Retina (tissue), 1 donor: ENCODE measurements at places on chromosomes 12 and 14.

- DNase-seq = no peak
Observed at GRCh38 chr12:11678781-11679180, 29.3 kb downstream of the ETV6 start.

DNA sequence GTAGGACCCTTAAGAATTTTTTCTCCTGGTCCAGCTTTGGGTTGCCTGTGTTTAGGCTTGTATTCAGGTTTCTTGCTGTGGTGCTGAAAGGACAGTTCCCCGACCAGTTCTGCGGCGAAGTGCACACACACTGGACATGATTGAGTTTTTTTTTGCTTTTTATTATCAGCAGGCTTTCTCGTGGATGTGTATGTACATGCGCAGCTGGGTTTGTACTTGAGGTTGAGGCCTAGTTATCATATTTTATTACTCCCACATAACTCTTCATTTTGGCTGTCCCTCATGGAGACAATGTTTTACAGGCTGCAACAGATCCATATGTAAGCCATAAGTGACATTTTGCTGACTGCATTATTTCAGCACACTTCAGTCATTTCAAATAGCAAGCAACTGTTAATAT, 2.5 kb downstream of the SCN8A start:
- peak; percentile 38 for DNase-seq

- no peak for DNase-seq
Observed at GRCh38 chr12:53010955-53011354, 4.7 kb downstream of the EIF4B start.

DNA sequence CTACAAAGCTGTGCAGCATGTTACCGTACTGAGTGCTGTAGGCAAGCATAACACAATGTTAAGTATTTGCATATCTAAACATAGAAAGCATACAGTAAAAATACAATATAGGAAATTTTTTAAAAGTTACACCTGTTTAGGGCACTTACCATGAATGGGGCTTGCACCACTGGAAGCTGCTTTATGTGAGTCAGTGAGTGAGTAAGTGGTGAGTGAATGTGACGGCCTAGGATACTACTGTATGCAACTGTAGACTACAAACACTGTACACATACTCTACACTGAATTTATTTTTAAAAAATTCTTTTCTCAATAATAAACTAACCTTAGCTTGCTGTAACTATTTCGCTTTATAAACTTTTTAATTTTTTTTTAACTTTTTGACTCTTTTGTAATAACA, 82.1 kb upstream of the FSCB start:
- DNase-seq = no peak

- DNase-seq = no peak
Observed at GRCh38 chr14:72583316-72584272, 310.3 kb downstream of the DPF3 start.

- DNase-seq = no peak
Observed at GRCh38 chr12:45644541-45644940, 85.0 kb upstream of the ARID2 start.

- no peak for DNase-seq
Observed at GRCh38 chr12:67449591-67450052, 180.5 kb downstream of the CAND1 start.

DNA sequence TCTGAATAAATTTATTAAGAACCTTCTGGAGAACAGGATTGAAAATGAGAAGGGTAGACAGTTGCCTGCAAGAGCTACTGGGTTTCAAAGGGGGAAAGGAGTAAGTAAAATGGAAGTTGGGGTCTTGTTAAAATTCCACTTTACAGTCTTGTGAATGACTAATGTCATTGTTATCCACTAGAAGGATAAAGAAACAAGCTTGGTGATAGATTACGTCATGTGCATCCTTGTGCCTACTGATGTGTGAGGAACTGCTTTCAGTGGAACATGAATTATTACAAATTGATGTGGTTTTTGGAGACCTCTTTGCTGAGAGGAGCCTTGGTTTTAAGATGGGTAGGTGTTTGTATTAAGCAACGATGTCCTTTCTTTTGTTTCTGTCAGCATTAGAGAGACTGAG, 272.5 kb upstream of the PRICKLE1 start:
- DNase-seq = no peak

- no peak for DNase-seq
Observed at GRCh38 chr14:54901380-54902142, 1.1 kb downstream of the GCH1 start.

- no peak for DNase-seq
Observed at GRCh38 chr12:21617030-21617429, 12.4 kb upstream of the GYS2 start.

- DNase-seq = no peak
Observed at GRCh38 chr12:92478692-92479091, 224.1 kb upstream of the PLEKHG7 start.

DNA sequence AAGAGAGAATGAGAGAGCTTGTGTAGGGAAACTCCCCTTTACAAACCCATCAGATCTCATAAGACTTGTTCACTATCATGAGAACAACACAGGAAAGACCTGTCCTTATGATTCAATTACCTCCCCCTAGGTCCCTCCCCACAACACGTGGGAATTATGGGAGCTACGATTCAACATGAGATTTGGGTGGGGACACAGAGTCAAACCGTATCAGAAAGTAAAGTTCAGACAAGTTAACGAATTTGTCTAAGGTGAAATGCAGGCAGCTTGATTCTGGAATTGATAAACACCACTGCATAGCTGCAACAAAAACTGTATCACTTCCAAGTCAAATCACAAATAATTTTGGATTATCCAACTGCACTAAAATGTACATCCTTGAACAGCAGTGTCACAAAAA, 47.4 kb downstream of the FOXN3 start:
- no peak for DNase-seq

GRCh38 chr12:120362516-120363273, 6.3 kb downstream of the MSI1 start:
- peak; percentile 72 for DNase-seq

GRCh38 chr14:77989441-77989991, 180.7 kb upstream of the NRXN3 start:
- peak; percentile 71 for DNase-seq

GRCh38 chr14:32897698-32898064, 41.0 kb upstream of the NPAS3 start:
- no peak for DNase-seq

GRCh38 chr14:58488550-58488949, 61.0 kb downstream of the KIAA0586 start:
- DNase-seq = no peak

DNA sequence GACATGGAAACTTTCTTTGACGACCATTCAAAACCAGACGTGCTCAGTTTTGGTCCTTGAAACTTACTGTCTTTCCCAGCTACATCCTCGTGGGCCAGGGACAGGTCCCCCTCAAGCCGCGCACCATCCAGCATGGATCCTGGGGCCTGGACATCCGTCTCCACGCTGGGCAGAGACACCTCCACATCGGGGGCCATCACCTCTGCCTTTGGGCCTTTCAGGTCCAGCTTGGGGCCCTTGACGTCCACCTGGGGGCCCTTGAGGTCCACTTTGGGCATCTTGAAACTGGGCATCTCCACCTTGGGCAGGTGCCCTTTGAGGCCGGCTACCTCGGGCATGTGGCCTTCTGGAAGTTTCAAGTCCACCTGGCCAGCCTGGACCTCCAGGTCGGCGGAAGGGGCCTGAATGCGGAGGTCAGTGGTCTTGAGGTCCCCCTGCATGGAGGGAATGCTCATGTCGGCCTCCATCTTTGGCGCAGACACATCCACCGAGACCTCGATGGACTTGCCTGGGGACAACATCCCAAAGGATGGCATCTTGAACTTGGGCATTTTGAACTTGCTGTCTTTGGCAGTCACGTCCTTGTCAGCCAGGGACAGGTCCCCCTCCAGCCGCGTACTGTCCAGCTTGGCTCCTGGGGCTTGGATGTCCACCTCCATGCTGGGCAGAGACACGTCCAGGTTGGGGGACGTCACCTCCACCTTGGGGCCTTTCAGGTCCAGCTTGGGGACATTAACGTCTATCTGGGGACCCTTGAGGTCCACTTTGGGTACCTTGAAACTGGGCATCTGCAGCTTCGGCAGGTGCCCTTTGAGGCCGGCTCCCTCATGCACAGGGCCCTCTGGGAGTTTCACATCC, 17.1 kb downstream of the PLD4 start:
- DNase-seq = no peak

GRCh38 chr12:98352218-98352811, 163.1 kb upstream of the TMPO start:
- DNase-seq = no peak

DNA sequence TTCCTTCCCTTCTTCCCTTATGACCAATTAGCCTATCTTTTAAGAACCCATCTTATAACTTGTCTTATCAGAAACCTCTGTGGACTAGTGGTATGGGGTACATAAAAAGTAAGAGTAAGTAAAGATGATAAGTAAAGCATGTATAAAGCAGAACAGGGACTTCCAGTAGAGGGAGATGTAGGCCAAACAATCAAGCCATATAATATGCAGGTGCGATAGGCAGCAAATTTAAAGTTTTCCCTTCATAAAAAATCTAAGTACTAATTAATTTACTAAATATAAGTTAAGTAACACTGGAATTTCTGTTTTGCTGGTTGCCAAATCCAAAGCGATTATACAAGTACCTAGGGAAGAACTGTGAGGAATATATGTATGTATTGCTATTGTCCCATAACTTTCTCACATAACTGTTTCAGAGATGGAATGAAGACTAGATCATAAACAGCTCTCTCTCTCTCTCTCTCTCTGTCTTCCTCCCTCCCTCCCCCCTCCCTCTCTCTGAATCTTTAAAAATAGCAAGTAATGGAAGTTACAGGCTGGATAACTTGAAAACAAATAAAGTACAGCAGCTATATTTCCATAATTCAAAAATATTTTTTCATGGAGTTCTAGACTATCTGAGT, 25.7 kb downstream of the METTL25 start:
- DNase-seq = no peak

DNA sequence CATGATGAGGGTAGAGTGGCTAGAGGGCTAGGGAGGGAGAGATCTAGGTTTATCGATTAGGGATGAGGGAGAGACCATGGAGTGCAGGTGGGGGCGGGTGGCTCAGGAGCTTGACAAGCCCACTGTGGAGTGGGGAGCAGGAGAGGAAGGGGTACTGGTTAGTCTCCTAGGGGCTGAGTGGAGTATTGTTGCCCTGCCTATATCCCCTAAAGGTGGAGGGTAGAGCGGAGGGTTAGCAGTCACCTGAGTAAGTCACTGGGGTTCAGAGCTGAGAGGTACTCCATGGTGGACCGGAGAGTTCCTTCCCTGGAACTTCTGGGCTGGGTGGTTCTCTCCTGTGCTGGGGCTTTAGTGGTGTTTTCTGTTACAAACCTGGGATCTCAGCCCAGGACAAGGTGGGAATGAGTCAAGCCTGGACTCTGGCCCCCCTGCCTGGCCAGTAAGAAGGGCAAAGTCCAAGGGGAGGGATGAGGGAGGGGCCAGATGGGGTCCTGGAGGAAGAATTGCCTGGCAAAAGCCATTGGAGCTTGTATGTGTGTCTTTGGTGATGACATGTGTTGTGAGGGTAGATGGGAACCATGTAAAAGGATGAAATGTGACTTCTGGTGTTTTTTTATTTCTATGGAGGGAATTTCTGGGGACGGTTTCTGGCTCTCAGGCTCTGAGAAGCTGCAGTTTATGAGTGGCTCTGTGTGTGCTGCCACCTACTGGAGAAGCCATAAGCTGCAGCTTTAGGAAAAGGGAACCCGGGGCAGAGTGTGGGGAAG, at the start of gene CIDEB:
TSS of gene CIDEB (minus strand) at position 403 of the 767 bp plus-strand sequence. CDS start at position 284, 119 bp downstream.
- peak; percentile 73 for DNase-seq

DNA sequence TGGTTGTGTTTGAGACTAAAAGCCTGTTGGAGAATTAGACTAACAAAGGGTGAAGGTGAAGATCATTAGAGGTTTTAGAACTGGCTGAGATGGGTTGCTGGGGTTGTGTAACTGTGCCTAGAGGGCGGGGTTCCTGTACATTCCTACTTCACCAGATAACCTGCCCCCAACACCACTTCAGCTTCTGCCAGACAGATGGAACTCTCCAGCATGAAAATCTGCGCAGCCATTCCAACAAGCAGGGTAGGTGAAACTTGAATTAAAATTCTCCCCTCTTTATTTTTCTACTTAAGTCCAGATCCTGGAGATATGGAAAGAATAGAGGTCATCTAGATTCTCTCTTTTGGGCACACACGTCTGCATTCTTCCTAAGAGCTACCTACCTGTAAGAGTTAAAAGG, 6.0 kb downstream of the FOXG1 start:
- DNase-seq = peak; percentile 43

DNA sequence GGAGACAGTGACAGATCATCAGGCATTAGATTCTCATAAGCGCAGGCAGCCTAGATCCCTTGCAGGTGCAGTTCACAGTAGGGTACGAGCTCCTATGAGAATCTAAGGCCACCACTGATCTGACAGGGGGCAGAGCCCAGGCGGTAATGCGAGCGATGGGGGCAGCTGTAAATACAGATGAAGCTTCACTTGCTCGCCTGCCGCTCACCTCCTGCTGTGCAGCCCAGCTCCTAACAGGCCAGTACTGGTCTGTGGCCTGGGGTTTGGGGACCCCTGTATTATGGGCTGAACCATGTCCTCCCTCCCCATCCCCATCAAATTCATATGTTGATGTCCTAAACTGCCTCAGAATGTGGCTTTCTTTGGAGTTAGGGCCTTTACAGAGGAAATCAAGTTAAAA, 63.2 kb downstream of the NOS1 start:
- DNase-seq = no peak

DNA sequence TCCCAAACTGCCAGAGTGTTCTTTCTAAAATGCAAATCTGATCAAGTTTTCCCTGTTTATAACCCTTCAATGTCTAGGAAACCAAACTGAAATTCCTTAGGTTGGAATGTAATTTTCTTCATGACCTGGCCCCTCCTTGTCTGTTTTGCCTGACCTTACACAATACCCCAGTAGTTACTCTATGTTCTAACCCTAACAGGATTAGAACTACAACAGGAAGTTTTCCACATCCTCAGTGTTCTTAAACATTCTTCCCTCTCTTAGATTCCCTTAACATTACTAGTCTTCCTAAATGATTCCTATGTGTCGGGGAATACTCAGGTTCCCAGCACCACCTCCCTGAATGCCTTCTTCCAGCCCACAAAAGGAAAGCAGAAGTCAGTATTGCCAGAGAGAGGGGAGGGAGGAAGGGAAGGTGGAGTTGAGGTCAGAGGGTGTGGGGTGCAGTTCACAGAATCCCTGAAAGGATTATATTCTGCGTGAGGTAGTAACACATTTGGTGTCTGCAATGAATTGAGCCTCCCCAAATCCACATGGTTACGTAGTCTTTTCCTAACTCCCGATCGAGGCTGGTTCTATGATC, 72.6 kb downstream of the BBS10 start:
- DNase-seq = no peak

- no peak for DNase-seq
Observed at GRCh38 chr12:98606359-98606988, 13.0 kb downstream of the SLC25A3 start.

GRCh38 chr14:37247791-37248461, 50.2 kb downstream of the MIPOL1 start:
- DNase-seq = no peak

DNA sequence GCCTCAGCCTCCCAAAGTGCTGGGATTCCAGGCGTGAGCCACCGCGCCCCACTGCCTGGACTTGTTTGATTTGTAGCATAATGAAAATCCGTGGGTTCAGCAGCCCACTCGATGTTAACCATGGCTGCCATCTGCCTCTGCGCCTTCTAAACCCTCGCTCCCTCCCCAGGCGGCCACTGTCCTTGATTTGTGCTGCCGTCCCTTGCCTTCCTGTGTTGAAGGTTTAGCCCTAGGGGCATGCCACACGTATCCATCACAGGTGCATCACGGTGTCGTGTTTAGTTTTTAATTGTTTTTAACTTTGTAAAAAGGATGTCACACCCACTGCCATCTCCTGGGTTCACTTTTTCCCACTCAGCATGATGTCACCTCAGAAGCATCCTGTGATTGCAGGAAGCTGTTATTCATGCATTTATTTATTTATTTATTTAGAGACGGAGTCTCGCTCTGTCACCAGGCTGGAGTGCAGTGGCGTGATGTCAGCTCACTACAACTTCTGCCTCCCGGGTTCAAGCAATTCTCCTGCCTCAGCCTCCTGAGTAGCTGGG, 24.5 kb upstream of the ULK1 start:
- DNase-seq = no peak
